ENCODE measurements at places on chromosomes 5 and 9.

DNA sequence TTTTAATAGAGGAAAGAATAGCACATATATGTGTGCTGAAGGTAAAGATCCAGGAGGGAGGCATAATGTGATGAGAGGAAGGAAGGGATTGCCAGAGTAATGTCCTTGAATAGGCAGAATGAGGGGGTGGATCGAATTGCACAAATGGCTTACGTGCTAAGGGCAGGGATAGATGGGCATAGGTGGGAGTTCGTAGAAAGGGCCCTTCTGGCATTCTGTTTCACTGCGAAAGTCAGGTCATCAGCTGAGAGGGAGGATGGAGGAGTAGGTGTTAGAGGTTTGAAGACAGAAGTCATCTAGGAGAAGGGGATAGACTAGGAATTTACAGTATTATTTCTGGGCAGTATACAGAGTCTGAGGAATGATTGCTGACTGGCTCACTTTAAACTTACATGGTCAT is 32.1 kb downstream of the CNOT6 start:
- no peak for DNase-seq

DNA sequence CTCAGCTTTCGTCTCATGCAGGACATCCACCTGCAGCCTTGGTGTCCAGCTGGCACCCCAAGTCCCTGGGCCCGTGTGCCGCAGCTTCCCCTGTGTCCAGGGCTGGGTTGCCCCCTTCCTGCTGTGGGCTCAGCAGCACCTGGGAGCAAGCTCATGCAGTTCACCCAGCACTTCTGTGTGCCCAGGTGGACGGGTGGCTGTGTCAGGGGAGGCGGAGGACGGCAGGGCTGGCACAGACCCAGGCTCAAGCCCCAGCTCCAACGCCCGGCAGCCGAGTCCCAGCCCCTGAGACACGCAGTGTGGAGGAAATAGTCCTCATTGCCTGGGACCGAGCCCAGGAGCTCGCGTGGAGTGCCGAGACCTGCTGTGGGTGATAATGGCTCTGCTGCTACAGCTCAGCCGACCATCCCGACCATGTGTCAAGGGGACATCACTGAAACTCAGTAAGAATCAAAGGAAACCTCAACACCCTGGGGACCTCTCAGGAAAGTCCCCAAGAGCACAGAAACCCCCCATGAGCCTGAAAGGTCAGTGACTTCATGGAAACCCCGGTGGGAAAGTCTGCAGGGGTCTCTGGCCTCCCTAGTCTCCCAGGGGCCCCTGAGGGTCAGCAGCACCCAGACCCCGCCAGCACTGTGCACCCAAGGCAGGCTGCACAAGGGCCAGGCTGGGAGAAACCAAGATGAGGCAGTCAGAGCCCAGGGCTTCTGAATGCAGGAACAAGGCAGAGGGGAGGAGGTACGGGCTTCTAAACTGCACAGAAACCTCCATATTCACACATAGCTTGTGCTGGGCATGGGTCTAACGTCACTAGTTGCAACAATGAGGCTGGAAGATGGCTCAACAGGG is 38.8 kb downstream of the LPCAT1 start:
- DNase-seq: no peak

DNA sequence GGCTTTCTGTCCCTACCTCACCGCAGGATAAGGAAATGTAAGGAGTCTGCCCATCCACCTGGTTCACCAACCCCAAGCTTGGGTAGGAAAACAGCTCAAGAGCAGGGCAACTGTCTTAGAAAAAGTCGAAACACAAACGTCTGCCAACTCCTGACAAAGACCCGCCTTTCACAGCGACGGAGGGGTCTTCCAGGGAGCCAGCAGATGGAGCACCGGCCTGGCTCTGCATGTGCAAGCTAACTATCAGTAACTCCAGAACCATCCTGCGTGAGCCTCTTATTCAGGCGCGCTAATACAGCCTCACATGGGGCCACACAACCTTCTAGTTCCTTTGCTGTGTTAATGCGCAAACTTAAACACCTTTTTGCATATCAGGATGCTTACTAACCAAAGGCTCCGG is 26.9 kb downstream of the CAMSAP1 start:
- no peak for DNase-seq

- DNase-seq: no peak
These were observed at the start of gene PHF24 for GRCh38 chr9:34957492-34958410. Gene PHF24, plus strand, starts transcription at chr9:34958285. Its CDS starts 13,014 bp downstream, at chr9:34971299.

GRCh38 chr5:76384189-76384588 is 18.9 kb upstream of the IQGAP2 start:
- DNase-seq: no peak

DNA sequence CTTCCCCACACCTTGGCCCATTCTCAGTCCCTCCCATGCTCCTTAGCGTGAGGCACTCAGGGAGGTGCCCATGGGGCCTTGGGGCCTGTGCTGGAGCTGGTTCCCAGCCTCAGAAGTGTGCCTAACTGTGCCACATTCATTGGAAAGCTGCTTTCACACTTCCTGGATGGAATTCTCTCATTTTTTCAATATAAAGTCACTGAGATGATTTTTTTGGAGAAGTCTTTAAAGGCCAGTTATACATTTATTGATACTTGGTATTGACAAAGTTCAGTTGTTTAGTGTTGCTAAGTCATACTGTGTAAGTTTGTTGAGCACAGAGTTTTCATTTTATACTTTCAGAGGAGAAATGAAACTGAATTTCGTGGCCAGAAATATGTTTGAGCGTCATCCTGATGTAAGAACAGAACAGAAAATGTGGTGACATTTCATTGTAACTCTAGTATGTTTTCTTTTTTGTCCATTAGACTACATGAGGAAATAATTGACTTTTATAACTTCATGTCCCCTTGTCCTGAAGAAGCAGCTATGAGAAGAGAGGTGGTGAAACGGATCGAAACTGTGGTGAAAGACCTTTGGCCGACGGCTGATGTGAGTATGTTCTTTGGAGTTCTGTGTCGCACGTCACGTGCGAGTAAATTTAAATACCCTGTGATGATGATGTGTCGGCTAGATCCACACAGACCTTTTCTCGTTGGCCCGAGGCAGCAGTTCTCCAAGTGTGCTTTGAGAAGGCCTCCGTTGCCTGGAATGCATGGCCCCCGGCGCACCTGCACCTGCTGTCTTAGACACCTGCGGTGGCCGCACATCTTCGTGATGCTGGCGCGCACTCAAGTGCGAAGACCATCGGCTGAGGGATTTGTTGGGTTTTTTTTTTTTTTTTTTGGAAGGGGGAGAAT is 24.1 kb downstream of the TENT4A start:
- no peak for DNase-seq

- DNase-seq: no peak
These were observed 178.0 kb downstream of the YIPF5 start for GRCh38 chr5:143992496-143992895.

DNA sequence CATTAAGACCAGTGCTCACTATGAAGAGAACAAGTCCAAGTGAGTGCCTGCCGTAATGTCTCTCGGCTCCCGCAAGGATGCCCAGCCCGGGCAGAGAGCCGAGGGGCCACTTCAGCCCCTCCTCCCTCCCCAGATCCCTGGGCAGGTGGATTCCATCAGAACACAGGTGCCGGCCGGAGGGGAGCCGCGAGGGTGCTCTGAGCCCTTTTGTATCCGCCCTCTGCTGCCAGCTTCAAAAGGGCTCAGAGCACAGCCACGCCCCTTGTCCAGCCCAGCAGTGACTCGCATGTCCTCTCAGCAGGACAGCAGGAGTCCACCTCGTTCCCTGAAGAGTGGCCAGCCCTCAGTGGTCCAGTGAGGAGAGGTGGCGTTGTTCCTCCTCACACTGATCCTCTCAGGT is 43.9 kb downstream of the CYFIP2 start:
- no peak for DNase-seq

DNA sequence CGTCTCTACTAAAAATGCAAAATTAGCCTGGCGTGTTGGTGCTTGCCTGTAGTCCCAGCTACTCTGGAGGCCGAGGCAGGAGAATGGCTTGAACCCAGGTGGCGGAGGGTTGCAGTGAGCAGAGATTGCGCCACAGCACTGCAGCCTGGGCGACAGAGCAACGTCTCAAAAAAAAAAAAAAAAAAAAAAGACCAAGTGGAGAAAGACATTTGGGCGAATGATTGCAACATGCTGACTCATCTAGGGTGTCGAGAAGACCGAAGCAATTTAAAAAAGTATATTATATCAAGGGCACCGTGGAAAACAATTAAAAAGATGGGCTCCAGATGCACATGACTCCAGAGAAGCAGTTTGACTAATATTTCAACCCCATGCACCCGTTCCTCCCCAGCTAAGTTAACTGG is 9.2 kb downstream of the KLF4 start:
- no peak for DNase-seq

GRCh38 chr9:108673386-108673785 is 182.4 kb downstream of the ACTL7B start:
- no peak for DNase-seq
